ENCODE measurements at places on chromosomes 6 and 20. TPM values are rescaled to one million over a fixed set of nuclear protein-coding genes. Genes with fewer than 3 reads are reported as not detected.

The TTK gene
- total RNA-seq = 7.2 TPM

The TOX2 gene
- 28.4 TPM for total RNA-seq

The MEP1A gene
- total RNA-seq = not detected

The MCHR2 gene
- total RNA-seq = not detected

The ARFGEF3 gene
- total RNA-seq = 5.1 TPM

The HCRTR2 gene
- total RNA-seq = not detected

The STMND1 gene
- total RNA-seq = not detected

The IMPG1 gene
- not detected for total RNA-seq
